ENCODE measurements at places on chromosomes 12 and 14. TPM values are rescaled to one million over a fixed set of nuclear protein-coding genes. Genes with fewer than 3 reads are reported as not detected.

DNA sequence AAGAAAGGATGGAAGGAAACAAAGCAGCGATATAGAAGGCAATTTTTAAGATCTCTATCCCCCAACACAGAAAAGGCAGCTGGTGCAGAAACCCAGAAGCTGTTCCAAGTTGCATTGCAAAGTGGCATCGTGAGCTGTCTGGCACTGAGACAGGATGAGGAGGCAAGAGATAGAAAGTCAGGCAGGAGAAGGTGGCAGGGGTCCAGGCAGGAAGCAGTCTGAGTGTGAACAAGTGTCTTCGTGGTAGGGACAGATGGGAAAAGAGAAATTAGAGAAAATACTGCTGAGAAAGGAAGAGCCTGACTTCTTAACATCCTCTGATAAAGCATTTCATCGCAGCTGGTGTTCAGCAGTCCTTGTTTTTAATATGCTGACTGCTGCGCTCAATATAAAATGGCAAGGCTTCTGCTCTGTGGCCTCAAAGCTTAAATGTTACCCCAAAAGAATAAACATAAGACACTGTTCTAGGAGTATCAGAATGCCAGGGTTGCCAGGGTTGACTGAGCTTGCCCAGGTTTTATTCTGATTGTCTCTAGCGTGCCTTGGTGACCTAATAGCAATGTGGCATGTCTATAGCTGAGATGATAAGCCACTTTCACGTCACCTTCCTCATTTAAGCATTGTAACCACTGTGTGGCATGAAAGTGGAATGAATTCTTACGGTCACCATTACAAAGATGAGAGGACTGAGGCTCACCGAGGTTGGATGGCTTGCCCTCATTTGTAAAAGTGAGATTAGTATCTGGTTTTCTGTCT is 397.6 kb downstream of the NUAK1 start:
- no peaks in the 10 kb centered on the region for H3K4me1 ChIP-seq
- H3K4me3 ChIP-seq: no peak overlapping the region
- no peaks in the 10 kb centered on the region for H3K27me3 ChIP-seq
- no peaks in the 10 kb centered on the region for H3K36me3 ChIP-seq
- H3K27ac ChIP-seq: no peak overlapping the region
- DNase-seq: no peak

GRCh38 chr14:80381807-80382363 is 170.6 kb upstream of the DIO2 start:
- no peaks in the 10 kb centered on the region for H3K36me3 ChIP-seq
- H3K27ac ChIP-seq: no peak overlapping the region

DNA sequence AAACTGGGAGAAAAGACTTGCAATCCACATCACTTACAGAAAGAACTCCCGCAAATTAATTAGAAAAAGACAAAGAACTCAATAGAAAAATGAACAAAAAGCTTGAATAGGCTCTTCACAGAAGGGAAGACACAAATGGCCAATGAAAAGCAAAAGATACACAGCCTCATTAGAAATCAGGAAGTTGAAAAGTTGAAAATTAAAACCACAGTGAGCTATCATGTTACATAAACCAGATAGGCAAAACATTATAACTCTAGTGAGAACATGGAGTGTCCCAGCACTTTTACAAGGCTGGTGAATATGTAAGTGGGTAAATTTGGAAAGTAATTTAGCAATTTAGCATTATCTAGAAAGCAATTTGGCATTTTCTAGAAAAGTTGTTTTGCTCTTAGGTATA is 158.4 kb upstream of the RASSF8 start:
- no peaks in the 10 kb centered on the region for H3K4me1 ChIP-seq
- no peaks in the 10 kb centered on the region for H3K36me3 ChIP-seq
- no peak overlapping the region for H3K27ac ChIP-seq

DNA sequence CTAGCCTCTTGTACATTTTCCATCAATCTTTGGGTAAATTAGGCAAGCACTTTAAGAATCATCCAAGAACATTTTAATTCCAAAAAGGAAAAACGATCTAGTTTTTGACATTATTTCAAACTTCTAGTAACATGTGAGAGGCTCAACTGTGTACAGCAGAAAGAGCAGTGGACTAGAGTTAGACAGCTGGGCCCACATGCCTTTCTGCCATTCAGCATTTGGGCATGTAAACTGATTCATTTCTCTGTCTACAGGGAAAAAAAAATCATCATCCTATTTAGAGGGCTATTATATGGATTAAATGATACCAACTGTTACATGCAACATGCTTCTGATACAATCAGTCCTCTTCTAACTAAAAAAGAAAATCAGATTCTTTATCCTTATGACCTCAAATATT is 17.7 kb downstream of the ATP2B1 start:
- DNase-seq: no peak
- peaks cover 6% of the 10 kb centered on the region for H3K4me1 ChIP-seq
- H3K27ac ChIP-seq: no peak overlapping the region
- H3K36me3 ChIP-seq: no peaks in the 10 kb centered on the region
- H3K4me3 ChIP-seq: no peak overlapping the region
- no peaks in the 10 kb centered on the region for H3K27me3 ChIP-seq

- H3K27me3 ChIP-seq: no peaks in the 10 kb centered on the region
- no peak for DNase-seq
- no peak overlapping the region for H3K27ac ChIP-seq
- H3K4me3 ChIP-seq: no peak overlapping the region
- H3K4me1 ChIP-seq: no peaks in the 10 kb centered on the region
Observed at GRCh38 chr14:60963761-60964160, 17.1 kb downstream of the TRMT5 start.

DNA sequence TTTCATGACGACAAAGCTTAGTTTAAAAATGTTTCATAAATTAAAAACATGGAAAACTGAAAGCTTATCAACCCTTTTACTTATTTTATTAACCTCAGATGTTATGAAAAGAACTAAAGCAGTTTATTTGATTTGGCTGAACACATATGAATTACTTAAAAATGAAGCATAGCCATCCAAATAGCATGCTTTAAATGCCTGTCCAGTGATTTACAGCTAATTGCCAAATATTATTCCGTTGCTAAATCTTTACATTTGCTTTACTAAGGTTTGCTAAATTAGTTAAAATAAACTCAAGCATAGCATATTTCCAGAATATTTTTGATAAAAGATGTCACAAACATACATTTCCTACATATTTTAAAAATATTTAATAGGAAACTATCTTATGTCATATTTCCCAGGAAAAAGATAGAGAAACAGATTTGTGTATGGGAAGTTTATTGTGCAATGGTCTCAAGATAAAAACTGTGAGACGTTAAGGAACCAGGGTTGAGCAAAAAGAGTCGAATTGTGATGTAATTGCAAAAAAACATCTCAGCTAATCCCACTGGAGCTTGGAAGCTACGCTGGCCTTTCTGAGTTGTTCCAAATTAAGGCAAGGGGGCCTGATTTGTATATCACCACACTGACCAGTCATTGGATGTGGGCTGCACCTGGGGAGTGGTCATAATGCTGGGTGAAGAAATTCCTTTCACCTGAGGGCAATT is 25.8 kb downstream of the GPR135 start:
- no peak for DNase-seq
- H3K27me3 ChIP-seq: no peaks in the 10 kb centered on the region
- no peaks in the 10 kb centered on the region for H3K36me3 ChIP-seq
- H3K4me1 ChIP-seq: no peaks in the 10 kb centered on the region

DNA sequence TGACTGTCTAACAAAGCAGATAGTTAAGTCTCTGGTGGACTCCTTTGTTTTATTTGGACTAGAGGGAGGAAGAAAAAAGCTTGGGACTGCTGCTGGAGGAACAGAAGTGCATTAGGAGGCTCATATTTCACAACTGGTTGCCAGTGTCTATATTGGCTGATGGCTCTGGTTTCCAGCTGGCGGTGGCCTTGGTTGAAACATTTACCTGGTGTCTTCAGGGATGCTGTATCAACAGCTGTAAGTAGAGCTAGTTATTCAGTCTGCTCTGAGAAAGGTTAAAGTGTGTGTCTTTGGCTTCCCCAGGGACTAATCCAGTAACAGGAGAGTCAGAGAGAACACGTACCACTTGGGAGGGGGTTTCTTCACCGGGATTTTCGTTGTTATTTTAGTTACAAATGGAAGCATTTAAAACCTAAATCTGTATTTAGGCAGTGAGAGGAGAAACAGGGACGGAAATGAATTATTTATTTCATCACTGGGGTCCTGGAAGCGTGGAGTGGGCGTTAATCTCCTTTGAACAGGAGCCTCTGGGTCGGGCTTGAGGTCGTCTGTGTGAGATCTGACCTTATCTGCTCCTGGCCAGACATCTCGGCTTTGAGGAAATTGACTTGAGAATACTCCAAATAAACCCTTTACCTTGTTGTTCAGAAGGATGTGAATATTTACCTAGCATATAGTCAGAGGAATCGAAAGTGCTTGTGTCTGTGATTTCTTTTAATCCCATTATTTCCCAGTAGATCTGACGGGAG is 149.9 kb downstream of the NRXN3 start:
- no peak overlapping the region for H3K4me3 ChIP-seq
- H3K27ac ChIP-seq: no peak overlapping the region
- no peaks in the 10 kb centered on the region for H3K4me1 ChIP-seq
- no peak for DNase-seq
- no peaks in the 10 kb centered on the region for H3K36me3 ChIP-seq

- H3K4me3 ChIP-seq: no peak overlapping the region
- H3K36me3 ChIP-seq: no peaks in the 10 kb centered on the region
- no peaks in the 10 kb centered on the region for H3K4me1 ChIP-seq
- DNase-seq: no peak
- no peaks in the 10 kb centered on the region for H3K27me3 ChIP-seq
Observed at GRCh38 chr12:75781532-75782046, 250.0 kb downstream of the PHLDA1 start.

DNA sequence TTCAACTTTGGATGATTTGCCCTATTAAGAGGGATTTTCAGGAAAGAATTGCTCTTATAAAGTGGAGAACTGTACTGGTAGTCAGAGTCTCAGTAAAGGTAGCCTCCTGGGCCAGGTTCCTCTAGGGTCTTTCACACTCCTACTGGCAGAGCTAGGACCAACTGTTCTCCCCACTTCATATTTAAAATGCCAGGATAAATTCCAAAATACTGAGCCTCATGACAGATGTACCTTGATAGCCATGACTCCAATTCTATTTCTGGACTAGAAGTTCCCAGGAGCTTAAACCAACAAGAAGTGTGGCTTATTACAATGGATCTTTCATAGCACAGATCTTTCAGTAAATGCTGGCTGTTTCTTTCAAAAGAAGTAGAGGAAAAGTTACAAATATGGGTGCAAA is 126.5 kb downstream of the C12orf75 start:
- no peaks in the 10 kb centered on the region for H3K36me3 ChIP-seq
- no peak for DNase-seq
- no peak overlapping the region for H3K4me3 ChIP-seq
- no peaks in the 10 kb centered on the region for H3K27me3 ChIP-seq

DNA sequence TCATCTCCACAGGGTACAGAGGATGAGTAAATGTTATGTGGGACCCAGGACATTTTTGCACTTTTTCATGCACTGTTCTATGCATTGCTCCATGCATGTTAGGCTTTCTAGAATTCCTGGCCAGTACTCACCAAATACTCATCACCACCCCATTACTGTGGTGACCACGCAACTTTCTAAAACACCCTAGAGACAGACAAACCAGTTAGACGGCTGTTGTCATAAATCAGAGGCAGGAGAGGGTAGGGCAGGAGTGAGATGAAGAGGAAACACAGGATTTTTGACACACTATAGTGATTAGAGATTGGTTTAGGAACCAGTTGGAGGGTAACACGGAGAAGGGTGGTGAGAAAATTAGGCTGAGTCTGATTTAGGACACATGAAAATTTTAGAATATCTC is 59.3 kb downstream of the IFNG start:
- no peak overlapping the region for H3K27ac ChIP-seq
- no peak for DNase-seq
- no peaks in the 10 kb centered on the region for H3K4me1 ChIP-seq
- no peaks in the 10 kb centered on the region for H3K36me3 ChIP-seq
- H3K4me3 ChIP-seq: no peak overlapping the region
- H3K27me3 ChIP-seq: no peaks in the 10 kb centered on the region

DNA sequence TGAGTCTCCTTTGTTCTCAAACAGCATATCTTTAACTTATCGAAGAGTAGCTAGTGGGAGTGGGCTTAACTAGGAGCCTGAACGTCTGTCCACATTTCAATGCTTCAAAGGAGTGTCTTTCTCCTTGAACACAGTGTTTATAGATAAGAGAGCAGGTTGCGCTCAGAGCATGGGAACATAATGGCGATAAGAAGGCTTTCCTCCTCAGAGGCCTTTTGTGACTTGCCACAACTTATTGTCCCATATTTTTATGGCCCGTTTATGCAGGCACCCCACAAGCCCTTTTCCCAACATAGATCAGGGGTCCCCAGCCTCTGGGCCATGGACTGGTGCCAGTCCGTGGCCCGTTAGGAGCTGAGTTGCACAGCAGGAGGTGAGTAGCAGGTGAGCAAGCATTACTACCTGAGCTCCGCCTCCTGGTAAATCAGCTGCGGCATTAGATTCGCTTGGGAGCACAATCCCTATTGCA is 2.6 kb upstream of the DDX47 start:
- H3K36me3 ChIP-seq: peaks cover 5% of the 10 kb centered on the region
- H3K4me3 ChIP-seq: no peak overlapping the region
- DNase-seq: no peak
- peaks cover 42% of the 10 kb centered on the region for H3K4me1 ChIP-seq
- no peak overlapping the region for H3K27ac ChIP-seq

GRCh38 chr14:33332497-33332896 is 393.8 kb downstream of the NPAS3 start:
- no peak for DNase-seq
- no peaks in the 10 kb centered on the region for H3K27me3 ChIP-seq
- H3K4me3 ChIP-seq: no peak overlapping the region
- no peaks in the 10 kb centered on the region for H3K4me1 ChIP-seq

- H3K4me3 ChIP-seq: no peak overlapping the region
- H3K36me3 ChIP-seq: no peaks in the 10 kb centered on the region
- DNase-seq: no peak
- H3K4me1 ChIP-seq: peaks cover 5% of the 10 kb centered on the region
Observed at GRCh38 chr14:30998100-30998706, 27.2 kb upstream of the AP4S1 start.

DNA sequence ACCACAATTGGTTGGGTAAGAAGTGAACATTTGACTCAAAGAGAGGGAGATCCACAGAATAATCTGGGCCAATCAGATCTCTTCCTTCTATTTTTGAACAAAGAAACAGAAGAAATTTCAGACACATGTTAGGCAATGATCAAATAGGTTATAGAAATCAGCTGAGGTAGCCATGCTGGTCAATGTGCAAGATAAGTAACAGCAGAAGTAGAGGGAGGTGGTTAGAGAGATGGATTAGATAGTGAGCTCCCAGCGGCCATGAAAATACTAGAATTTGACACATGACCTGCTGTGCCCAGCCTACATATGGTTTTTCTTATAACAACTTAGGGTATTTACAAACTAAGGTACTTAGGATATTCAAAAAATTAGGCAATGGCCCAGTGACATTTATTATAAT is 230.9 kb upstream of the ARID2 start:
- no peaks in the 10 kb centered on the region for H3K27me3 ChIP-seq
- no peak overlapping the region for H3K4me3 ChIP-seq
- H3K27ac ChIP-seq: no peak overlapping the region
- H3K36me3 ChIP-seq: no peaks in the 10 kb centered on the region

The KIF26A gene
- total RNA-seq: not detected

The TPH2 gene
- 0.16 TPM for total RNA-seq

The TMTC1 gene
- total RNA-seq: not detected

The PROX2 gene
- total RNA-seq: not detected

The HOXC4 gene
- total RNA-seq: 0.24 TPM

The DNM1L gene
- 51.9 TPM for total RNA-seq

Measured in naive thymus-derived CD4-positive, alpha-beta T cell (primary cell).